ENCODE measurements at places on chromosomes 7 and 10.

DNA sequence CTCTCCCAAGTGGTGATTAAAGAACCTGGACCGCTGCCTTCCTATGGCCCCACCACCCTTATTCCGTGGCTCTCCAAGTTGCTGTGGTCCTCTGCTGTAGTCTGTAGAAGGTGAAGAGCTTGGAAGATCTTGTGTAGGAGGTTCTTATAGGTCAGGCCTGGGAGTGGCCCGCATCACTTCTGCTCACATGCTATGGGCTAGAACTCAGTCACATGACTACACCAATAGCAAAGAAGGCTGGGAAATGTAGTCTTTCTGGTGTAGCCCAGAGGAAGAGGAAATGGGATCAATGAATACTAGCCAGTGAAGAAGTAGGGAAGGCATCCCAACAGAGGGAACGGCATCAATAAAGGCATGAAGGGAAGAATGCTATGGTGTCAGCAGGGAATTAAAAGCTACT lies 41.3 kb upstream of the AOAH start:
- no peak for DNase-seq

DNA sequence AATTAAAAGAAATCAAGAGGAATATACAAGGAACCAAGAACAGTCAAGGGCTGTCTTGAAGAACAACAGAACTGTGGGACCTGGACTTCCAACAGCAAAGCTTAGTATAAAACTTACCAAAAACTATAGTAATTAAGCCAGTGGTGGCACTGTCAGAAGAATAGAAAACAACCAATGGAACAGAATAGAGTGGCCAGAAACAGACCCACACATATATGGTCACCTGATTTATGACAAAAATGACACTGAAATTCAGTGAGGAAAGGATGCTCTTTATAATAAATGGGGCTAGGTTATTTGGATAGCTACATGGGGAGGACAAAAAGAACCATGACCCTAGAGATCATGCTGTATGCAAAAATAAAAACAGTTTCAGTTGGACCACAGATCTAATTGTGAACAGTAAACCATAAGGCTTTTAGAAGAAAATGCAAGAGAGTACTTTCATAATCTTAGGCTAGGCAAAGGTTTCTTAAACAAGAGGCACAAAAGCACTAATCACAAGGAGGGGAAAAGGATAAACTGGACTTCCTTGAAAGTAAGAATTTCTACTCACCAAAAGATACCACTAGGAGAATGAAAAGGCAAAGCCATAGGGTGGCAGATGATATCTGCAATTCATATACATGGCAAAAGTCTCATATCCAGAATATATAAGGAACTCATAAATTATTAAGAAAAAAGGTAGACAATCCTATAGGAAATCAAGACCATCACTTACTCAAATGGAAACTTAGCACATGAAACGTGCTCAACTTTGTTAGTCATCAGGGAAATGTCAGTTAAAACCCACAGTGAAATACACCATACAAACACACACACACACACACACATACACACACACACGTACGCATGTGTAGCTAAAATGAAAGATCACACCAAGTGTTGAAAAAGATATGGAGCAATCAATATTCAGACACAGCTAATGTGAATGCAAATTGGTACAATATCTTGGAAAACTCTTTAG lies 20.8 kb downstream of the HYCC1 start:
- no peak for DNase-seq

GRCh38 chr7:106583100-106583499 lies 77.9 kb downstream of the CCDC71L start:
- no peak for DNase-seq

DNA sequence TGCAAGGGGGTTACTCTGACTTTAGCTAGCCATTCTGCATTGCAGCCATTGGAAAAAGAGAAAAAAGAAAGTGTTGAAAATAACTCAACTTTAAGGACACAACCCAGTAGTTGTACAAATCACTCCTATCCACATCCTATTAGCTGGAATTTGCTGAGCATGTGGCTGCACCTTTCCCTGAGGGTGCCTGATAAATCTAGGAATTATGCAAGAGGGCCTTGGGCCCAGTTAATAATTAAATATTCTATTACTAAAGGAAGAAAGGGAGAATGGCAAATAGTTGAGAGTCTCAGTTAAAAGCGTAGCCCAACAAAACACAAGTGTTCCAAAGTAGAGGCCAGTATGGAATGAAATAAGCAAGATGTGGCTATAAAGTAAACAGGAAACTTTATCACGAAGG lies 200.9 kb upstream of the CNTNAP2 start:
- no peak for DNase-seq

- DNase-seq, result peak; percentile 29
These were observed 1.3 kb downstream of the CYTH3 start for GRCh38 chr7:6271060-6271658.

DNA sequence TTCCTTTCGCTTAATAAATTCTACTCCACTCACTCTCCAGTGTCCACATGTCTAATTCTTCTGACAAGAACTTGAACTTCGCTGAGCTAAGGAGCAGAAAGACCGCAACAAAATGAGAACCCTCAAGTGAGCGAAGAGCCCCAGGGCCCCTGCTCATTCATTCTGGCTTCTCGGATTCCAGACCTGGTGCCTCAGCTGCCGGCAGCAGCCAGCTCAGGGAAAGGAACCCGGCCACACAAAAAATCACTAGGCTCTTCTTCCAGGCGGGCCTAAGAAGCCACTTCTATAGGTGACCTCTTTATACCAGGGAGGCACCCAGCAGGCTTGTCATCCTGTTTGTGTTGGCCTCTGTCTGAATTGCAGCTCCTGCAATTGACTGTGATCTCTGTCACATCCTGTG lies 33.3 kb downstream of the OTUD1 start:
- DNase-seq, result no peak

DNA sequence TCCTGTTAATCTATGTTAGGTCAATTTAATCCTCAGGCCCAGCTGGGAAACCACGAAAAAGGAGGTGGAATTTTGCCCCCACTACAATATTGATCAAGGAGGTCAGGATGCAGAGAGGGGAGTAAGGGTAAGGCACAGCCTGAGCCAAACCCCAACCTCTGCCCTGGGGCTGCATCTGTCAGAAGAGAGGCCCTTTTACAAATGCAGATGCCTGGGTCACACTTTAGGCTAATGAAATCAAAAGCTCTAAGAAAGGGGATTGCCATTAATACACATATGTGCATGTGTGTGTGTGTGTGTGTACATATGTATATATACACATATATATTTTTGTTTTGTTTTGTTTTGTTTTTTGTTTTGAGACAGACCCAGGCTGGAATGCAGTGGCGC lies 25.5 kb upstream of the TRUB1 start:
- no peak for DNase-seq

DNA sequence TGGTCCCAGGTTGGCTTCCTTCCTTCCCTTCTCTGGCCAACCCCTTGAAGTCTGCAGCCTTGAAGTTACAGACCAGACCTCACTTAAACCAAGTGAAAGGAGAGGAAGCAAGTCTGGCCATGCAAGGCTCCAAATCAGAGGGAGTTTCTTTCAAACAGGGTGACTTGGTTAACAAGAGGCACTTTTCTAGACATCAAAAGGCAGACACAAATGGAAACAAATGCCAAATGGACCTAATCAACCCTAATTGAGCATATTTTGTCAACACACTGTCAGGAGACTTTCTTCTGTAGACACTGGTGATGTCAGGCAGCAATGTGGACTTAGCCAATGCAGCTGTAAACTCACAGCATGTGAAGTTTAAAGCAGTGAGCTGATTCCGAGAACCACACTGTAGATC lies 282.7 kb upstream of the FZD8 start:
- no peak for DNase-seq

- DNase-seq, result no peak
These were observed 58.9 kb upstream of the PPP1R9A start for GRCh38 chr7:94848531-94848930.

DNA sequence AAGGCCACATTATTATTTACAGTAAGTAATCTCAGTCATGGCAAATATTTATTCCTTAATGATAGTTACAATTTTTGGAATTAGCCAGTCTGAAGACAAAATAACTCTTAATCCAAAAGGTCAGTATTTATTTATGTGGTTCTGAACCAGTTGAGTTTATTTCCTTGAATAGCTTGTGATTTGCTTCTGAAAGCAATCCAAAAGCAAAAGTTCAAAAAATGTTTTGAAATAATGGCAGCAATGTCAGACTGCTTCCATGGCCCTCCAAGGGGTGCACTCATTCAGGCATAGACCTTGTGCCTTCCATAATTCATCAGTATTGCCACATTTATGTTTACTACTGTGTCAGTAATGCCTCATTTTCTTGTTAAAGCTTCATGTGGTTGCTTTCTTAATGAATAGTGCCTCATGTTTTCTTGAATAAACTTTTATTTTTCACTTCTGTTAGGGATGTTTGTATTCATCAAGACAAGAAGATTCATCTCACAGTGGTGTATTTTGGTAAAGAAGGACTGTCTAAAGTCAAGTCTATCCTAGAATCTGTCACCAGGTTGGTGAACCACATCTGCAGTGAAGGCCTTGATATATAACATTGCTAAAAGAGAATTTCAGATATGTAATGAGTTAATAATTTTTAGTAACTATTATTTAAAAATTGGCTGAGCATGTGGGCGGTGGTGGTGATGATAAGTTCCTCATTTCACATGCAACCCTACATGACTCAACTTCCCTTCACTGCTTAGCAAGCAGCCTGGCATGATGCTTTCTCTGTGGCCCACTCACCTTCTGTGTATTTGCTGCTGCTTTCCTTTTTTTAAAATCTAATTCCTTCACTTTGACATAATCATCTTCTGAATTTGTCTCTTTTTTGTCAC lies 22.0 kb downstream of the CSGALNACT2 start:
- no peak for DNase-seq

GRCh38 chr10:96991313-96991841 lies 159.3 kb downstream of the LCOR start:
- DNase-seq, result no peak

GRCh38 chr10:14179251-14179650 lies 151.5 kb downstream of the FRMD4A start:
- no peak for DNase-seq

DNA sequence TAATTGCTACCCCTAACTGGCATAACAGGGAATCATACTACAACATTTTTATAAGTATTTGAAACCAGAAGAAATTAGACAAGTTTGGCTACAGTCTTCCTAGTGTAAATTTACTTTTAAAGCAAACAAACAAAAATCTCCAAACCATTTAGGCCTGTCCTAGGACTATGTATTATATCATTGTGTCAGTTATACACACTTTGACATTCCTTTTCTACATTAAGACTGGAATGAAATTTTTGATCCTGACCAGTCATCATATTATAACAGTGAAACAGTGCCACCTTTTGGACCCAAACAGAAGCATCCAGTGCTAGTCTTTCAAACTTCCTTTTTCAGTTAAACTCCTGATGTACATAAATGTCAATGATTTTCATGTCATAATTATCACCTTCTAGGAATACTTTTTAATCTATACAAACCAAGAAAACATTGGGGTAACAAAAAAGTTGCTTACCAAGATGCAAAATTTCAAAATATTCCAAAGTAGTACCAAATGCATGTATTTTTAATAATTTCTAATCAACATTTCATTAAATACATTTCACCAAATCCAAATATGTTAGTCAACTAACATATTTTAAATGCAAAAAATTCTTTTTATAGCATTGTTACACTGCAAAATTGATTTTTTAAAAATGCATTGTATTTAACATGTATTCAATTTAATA lies 75.7 kb downstream of the IMMP2L start:
- peak; percentile 10 for DNase-seq

DNA sequence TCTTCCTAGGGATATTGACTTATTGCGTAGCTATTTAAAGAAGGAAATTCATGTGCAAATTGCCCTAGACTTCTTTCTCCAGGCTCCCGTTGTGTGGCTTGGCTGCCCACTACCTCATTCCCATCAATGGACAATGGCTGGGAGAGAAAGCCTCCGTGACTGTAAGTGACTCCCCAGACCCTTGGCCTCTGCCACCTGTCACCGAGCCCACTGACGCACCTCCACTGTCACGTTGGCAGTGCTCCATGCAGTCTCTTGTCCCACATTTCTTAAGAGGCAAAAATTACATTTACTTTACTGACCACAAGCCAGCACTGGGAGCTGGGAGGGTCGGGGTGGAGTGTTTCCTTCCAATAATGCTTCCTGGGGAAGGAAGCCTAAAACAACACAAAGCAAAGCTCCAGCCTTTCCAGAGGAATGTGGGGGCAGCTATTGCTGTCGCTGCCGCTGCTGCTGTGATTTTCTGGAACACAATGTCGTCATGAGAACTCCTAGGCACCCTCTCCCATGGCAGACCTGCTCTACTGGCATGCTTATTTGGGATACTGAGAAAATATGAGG lies 89.7 kb upstream of the STEAP1B start:
- no peak for DNase-seq

GRCh38 chr7:108017776-108018151 lies 14.8 kb upstream of the LAMB1 start:
- no peak for DNase-seq

DNA sequence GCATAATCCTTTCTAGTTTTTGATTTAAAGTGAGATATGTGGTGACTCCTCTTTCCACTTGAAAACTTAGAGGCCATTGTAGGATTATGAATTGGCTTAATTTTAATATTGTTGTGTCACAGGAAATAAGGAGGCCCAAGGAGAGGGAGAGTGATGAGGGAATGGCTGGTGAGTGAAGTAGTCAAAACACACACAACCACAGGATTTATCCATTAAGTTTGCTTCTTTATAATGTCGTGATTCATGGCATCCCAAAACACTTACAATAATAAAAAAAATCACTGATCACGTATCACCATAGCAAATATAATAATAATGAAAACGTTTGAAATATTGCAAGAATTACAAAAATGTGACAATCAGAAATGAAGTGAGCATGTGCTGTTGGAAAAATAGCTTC lies 1215.5 kb upstream of the LRRTM3 start:
- DNase-seq, result no peak

- DNase-seq, result no peak
These were observed 6.5 kb upstream of the CHST3 start for GRCh38 chr10:71957546-71958275.

DNA sequence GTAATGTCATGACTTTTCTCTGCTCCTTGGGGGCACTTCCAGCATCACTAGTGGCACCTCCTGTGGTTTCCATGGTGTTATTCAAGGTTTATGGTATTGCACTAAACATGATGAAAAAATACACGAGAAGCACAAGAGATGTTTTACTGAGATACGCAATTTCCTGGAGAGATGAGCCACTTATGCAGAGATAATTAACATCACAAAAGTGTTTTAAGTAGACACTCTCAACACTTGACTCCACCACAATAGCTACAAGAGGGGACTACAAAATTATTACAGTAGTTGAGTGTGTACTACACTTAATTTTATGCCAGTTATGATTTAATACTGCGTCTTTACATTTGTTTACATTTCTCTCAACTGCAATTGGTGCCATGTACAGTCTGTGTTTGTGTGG lies 906.7 kb downstream of the DNAJB9 start:
- no peak for DNase-seq

- no peak for DNase-seq
These were observed 125.7 kb upstream of the ZNF438 start for GRCh38 chr10:31157123-31158010.

GRCh38 chr10:112183329-112184051 lies at the start of gene GPAM:
GPAM (minus strand) TSS chr10:112183765; CDS start chr10:112181784, 1,981 bp downstream.
- DNase-seq, result peak; percentile 100

GRCh38 chr10:128122931-128123330 lies 3.3 kb downstream of the MKI67 start:
- DNase-seq, result no peak

GRCh38 chr10:34994565-34995142 lies 95.5 kb downstream of the CUL2 start:
- peak; percentile 58 for DNase-seq

- no peak for DNase-seq
These were observed 109.9 kb downstream of the JCAD start for GRCh38 chr10:29949411-29950011.
